Stimulated activated CD8-positive, alpha-beta memory T cell treated with anti-CD3 and anti-CD28 coated beads, Interleukin-4, amount 100 ng/mL, for 4 hours (primary cell): ENCODE measurements at places on chromosomes 5 and 9.

GRCh38 chr5:39137819-39138451, 63.7 kb upstream of the RICTOR start:
- no peak for DNase-seq

DNA sequence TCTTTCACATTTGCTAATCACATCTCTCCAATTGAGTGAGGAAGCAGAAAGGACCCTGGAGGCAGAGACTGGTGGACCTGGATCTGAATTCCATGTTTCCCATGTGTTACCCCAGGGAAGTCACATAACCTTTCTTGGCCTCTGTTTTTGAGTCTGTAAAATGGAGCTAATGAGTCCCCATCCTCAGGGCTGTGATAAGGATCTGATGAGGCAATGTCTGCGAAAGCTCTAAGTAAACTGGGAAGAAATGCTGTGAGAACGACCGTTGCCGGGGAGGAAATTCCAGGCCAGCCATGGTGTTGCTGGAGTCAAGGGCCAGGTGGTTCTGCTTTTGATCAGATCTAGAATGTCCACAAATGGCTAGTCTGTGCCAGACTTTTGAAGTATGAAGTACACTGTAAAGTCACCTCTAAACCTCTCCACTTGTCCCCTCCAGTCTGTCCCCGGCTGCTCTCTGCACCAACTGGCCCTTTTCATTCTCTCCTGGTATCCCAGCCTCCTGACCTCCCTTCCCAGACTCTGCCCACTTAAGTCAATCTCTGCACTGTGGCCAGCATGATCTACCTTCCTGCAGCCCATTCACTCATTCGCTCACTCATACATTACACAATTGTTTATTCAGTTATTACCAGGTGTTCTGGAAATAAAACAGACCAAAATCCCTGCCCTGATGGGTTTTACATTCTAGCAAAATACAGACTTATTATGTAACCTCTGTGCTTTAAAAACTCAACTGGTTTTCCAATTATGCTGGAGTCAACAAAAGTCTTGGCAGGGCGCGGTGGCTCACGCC, 32.5 kb upstream of the N4BP3 start:
- DNase-seq, result no peak

GRCh38 chr9:32551276-32552051, 663 bp upstream of the SMIM27 start:
- DNase-seq, result no peak

- DNase-seq, result no peak
These were observed 259.7 kb downstream of the CDH10 start for GRCh38 chr5:24385070-24385469.

GRCh38 chr5:175688352-175689146, 30.7 kb downstream of the HRH2 start:
- no peak for DNase-seq

GRCh38 chr5:36778336-36778735, 98.2 kb upstream of the NIPBL start:
- no peak for DNase-seq

DNA sequence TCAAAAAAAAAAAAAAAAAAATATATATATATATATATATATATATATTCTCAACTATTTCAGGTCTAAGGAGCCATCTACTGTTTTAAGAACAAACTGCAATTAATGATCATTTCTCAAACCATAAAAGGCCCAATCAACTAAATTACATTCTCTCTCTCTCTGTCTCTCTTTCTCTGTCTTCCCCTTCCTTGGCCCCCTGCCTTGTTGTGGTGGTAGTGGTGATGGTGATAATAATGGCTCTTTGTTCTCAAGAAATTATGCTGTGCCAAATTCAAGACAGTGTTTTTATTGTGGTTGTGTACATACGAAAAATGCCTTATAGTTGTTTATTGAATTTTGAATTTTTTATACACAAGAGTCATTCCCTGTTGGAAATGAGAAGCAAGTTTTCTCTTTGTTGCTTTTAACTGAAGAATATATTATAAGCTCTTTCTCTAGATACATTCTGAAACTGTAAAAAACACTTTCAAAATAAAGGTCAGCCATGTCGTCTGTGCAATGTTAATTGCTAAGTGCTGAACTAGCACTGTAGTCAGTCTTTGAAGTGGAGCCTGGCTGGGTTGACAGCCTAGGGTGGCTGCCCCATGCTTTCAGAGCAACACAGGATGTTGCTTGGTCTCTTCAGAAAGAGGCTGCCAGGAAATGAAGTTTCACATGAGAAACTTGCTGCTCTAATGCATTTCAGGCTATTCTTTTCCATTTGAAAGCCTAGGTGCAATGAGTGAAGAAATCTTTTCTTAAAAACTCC, 96.0 kb downstream of the HINT1 start:
- no peak for DNase-seq

GRCh38 chr5:158756871-158757270, 342.8 kb downstream of the EBF1 start:
- DNase-seq, result no peak

DNA sequence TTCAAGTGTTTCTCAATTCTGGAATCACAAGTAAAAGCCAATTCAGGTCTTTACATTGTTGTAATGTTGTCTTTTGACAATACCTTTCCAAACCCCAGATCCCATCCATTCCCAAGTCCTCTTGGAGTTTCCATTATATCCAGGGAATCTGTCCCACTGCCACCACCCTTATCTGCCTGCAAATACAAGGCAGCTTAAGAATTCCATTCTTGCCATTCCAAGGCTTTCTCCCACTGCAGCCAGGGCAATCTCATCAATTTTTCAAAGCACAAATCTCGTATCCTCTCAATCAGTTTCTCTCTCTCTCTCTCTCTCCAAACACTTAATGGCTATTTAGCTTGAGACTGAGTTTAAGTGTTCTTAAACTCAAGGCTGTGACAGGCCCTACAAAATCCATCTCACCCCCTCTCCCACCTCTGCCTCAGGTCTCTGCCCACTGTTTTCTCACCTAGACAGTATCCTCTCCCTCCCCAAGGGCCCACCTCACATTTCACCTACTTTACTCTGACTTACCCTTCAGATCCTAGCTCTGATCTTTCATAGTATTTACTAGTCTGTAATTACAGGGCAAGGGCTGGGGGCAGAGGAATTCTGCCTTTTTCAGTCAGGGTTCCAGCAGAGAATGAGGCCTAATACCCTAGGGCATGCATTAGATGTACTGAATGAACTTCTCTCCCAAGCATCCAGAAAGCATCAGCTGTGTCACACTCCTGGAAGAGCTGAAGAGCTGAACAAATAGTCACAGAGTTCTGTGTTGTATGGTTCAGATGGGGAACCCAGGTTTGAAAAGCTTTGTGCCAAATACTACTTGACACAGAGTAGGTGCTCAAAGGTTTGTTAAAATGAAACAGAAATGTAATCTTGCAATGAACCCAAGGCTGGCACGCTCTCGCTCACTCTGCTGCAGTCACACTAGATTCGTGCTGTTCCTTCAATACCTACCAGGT, 46.0 kb downstream of the RAPGEF1 start:
- DNase-seq, result no peak

DNA sequence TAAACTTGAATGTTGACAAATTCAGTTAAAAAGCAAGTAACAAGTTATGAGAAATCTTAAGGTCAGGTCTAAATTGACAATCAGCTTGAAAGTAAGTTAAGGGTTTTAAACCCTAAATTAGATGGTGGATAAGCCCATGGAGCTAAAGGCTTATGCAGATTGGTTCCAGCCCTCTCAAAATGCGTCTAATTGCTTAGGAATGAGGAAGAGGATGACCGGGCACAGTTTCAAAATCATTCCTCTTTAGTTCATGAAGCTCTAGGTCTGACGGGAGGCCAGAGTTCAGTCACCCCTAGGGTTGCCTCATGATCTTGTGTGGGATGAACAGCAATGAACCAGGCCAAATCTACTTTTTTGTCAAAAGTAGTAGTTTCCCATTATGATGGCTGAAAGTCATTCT, 75.4 kb downstream of the SLC38A9 start:
- DNase-seq, result no peak

DNA sequence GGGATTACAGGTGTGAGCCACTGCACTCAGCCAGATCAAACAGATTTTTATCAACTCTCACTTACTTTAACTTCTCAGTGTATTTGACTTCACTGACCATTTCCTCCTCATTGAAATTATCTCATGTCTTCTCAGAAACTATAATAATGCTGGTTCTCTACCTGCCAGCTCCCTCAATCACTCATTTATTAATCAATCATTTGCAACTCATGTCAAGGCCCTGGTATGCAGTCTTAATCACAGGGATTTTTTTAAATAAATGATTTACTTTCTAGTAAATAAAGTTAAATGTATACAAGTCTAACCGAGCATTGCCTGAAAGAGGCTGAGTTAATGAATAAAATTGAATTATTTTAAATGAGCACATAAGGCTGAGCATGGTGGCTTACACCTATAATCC, 63.3 kb downstream of the PLPP1 start:
- DNase-seq, result no peak

DNA sequence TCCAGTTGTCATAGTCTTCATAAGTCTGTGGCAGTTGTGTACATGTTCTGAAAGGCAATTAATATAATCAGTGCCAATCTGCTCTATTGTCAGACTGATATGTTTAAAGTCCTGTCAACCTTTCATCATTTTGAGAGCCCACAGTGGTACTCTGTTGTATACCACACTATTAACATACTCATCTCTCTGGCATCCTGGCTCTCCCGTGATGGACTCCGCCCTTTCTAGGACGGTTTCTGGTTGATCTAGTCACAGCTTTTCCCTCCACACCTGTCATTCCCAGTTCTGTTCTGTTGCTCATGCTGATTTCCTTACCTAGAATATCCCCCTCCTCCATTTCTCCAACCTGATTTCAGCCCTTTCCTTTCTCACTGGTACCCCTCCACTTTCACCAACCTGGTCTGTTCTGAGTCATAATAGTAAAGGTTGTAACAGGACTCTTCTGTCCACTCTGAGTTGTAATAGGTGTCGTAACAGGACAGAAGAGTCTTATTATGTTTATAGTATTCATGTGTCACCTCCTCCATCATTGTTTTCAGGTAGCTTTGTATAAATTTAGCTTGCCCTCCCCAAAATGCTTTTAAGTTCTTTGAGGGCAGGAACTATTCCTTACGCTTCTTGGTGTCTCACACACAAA, 4.1 kb downstream of the PTCD2 start:
- no peak for DNase-seq

DNA sequence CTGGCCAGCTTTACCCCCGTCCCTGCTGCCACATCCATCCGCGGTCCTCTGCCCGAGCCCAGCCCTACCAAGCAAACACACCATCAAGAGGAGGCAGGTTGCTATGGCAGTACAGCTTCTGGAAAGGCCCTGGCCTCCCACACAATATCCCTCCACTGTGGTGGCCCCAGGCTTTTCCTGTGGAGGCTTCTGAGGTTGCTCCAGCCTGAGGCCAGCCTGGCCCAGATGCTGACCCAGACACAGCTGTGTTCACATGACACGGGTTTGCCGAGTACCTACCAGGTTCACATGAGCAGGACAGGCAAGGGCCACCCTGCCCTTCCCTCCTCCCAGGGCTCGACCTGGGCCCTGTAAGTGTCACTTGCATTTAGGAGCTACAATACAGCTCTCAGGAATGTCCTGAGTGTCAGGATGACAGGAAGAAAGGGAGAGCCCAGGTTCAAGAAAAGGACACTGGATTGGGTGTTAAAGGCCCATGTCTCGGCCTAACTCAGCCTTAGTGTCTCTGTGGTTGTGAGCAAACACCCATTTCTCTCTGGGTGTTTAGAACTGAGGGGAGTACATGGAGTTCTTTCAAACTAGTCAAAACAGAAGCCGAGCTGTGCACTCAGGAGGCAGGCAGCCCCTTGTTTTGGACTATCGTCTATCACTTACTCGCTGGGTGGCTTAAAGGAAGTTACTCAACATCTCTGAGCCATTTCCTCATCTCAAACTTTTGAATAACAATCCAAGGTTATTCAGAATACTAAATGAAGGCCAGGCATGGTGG, 40.2 kb downstream of the NAIF1 start:
- no peak for DNase-seq
